Stimulated activated CD4-positive, alpha-beta T cell treated with anti-CD3 and anti-CD28 coated beads, Interleukin-1b, Interleukin-23, amount 100 ng/mL, for 24 hours (primary cell): ENCODE measurements at places on chromosomes 5 and 9.
A peak's percentile ranks its signal among the peaks of the same experiment; 100 is the strongest.

- DNase-seq, result no peak
These were observed 107.1 kb downstream of the FBXL7 start for GRCh38 chr5:15607076-15607475.

DNA sequence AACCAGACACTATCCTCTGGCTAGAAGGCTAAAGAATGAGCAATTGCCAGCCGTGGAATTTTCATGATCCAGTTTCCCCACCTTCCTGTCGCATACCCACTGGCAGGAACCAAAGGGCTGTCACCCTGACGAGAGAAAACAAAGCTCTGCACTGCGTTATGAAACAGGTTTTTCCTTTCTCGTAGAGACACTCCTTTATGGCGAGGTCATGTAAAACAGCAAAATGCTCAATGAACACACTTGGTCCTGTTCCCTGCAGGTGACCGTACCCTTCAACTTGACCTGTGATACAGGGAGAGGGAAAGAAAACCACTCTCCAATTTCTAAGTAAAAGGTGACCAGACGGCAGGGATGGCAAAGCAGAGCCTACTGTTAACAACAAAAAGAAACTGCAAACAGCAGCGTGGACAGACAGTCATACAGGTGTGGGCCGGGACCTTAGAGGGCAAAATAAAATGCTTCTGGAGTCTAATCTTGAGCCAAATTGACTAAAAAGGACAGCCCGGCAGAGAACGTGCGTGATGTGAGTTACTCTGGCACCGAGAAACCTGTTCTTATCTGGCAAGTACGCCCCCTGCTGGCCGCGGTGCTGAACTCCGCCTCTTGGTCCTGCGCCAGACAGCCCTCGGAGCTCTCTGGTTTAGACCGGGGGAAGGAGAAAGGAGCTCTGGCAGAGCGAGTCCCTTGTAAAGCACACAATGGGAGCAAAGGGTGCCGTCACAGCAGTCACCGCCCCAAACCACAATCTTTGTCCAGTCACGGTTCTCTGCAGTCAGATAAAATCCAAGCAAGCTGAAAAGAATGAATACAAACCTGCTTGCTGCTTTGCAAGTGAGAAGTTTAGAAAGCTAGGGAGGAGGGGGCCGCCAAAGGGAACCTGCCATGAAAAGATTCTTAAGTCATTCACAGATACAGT, 98.9 kb downstream of the EFNA5 start:
- DNase-seq, result peak; percentile 83

GRCh38 chr9:7284117-7284516, 515.5 kb downstream of the DMAC1 start:
- DNase-seq, result no peak

GRCh38 chr5:119270960-119271757, 84.7 kb upstream of the TNFAIP8 start:
- DNase-seq, result no peak

DNA sequence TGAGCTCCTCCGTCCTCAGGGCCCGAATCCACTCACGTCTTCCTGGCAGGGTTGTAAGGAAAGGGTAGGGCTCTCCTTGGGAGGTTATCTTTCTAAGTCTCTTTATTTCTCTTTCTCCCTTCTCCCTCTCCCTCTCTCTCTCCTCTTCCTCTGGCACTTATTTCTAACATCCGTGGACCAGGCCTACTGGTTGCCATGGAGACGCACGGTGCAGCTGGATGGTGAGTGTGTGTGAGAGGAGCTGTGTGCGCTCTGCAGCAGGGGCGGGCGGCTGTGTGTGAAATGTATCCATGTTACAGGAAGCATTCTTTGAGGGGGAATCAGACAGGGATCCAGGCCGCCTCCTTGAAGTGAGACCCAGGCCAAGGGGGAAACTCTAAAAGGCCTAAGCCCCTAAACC, 32.2 kb downstream of the PCDH1 start:
- no peak for DNase-seq

GRCh38 chr5:83473346-83474160, 2.0 kb downstream of the VCAN start:
- no peak for DNase-seq

DNA sequence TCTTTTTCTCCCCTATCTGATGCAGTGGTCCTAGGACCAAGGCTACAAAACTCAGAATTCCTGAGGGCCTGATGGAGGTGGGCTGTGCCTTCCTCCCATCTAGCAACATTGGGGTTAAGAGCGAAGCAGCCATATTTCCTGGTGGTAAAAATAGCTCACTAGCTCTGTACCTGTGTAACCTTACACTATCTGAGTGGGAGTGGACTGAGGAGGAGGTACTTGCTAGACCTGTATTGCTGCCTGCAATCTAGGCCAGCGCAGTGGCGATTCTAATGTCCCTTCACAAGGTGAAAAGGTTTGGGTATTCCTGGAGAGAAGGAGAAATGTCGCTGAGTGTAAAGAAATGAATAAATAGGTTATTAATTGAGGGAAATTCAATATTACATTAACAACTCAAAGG, 80.2 kb upstream of the LIFR start:
- no peak for DNase-seq

GRCh38 chr9:126498331-126498730, 115.4 kb upstream of the LMX1B start:
- DNase-seq, result no peak

DNA sequence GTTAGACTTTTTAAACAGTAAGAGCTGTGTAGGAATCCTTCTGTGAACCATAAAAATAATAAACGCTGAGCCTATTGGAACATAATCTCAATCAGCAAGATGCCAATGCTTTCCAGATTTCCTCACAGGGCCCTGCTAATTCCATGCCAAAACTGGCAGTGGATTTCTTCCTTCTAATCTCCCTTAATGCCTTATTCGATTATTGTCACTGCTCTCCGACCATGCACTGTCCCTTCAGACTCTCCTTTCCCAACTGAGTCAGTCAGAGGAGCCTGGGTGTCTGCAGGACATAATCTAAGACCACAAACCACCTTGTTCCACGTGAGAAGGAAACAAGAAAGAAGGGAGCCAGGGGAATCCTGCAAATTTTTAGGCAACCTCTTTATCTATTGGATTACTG, at the start of gene GABRA6:
Gene GABRA6, plus strand, starts transcription at position 261 of the 400 bp plus-strand sequence. CDS start 269 bp downstream, outside the sequence.
- no peak for DNase-seq

DNA sequence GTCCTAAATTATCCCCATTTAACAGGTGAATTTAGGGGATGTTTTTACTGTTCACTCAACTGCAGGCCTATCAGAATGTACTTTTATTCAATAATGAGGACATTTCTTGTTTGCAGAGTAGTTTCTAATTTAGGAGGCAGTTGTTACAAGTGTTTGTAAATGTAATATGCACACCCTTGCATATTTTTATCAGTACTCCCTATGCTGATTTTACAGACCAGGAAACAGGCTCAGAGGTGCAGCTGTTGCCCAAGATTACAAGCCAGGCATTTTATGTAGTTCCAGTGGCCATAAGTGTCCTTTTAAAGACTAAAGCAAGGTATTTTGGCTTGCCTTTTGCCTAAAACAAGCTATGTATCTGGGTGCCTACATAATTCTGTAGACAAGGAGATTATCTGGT, 47.6 kb upstream of the BRINP1 start:
- no peak for DNase-seq

GRCh38 chr9:90020276-90020871, 415.6 kb downstream of the GADD45G start:
- no peak for DNase-seq

DNA sequence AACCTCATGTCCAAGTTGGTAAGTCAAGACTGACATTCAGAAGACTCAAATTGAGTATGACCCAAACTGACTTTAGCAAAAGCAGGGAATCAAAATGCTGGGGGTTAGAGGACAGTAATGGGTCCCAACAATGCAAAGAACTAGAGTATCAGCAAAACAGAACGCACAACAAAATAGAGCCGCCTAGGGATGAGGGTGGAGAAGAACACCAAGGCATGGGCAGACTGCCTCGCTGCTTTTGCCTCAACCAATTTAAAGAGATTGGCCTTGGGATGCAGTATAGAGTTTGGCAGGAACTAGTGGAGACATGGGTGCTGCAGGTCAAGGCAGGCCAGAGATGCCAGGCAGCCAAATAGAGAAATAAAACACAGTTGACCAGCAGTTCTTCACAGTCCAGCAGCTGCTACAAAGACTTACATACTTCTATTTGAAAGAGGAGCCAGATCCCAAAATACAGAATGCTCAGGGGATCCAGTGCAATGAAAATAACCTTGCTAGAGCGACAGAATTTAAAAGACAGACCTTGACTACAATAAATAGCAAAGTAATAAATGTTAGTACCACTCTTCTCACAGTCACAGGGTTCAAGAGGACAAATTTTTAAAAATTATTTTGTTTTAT, 83.9 kb upstream of the NIPBL start:
- no peak for DNase-seq

GRCh38 chr5:123582550-123583285, 70.7 kb downstream of the CSNK1G3 start:
- no peak for DNase-seq

DNA sequence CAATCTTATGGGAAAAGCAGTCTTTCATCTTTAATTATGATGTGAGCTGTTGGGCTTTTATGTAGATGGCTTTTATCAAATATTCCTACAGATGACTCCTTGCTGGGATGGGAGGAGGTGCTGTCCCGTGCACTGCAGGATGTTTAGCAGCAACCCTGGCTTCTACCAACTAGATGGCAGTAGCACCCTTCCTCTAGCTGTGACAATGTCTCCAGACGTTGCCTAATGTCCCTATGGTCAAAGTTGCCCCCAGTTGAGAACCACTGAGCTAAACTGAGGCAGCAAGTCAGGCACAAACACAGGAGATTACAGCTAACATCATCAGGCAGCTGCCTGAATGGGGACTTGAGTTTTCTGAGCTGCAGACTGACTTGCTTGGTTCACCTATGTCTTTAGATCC, 401.9 kb upstream of the PDE4D start:
- DNase-seq, result no peak

DNA sequence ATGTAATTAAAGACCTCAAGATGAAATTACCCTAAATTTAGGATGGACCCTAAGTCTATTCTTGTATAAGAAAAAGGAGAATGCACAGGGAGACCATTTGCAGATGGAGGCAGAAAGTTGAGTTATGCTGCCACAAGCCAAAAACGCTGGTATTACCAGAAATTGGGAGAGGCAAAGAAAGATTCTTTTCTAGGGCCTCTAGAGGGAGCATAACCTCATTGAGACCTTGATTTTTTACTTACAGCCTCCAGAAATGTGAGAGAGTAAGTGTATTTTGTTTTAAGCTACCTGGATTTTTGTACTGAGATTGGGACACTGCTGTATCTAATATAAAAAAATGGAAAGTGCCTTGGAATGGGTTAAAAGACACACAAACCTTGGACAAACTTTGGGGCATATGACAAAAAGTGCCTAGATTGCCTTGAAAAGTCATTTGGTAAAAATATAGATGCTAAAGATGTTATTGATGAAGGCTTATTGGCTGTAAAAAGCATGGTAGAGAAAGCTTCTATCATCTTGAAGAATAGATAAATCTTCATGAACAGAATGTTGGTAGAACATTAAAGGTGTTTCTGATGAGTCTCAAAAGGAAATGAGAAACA, 174.7 kb upstream of the PRDM9 start:
- DNase-seq, result no peak

DNA sequence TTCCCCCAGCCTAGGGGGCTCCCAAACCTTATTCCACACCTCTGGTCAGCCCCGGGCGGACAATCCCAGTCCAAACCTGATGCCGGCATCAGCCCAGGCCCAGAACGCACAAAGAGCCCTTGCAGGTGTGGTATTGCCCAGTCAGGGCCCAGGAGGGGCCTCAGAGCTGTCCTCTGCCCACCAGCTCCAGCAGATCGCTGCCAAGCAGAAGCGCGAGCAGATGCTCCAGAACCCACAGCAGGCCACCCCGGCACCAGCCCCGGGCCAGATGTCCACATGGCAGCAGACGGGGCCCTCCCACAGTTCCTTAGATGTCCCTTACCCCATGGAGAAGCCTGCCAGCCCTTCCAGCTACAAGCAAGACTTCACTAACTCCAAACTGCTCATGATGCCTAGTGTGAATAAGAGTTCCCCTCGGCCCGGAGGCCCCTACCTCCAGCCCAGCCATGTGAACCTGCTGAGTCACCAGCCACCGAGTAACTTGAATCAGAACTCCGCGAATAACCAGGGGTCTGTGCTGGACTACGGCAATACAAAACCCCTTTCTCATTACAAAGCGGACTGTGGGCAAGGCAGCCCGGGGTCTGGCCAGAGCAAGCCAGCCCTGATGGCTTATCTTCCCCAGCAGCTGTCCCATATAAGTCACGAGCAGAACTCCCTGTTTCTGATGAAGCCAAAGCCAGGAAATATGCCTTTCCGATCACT, 27.6 kb upstream of the LTC4S start:
- no peak for DNase-seq

- no peak for DNase-seq
These were observed 42.7 kb upstream of the RARS1 start for GRCh38 chr5:168443533-168443932.

GRCh38 chr5:81825237-81825636, 74.3 kb upstream of the SSBP2 start:
- no peak for DNase-seq

DNA sequence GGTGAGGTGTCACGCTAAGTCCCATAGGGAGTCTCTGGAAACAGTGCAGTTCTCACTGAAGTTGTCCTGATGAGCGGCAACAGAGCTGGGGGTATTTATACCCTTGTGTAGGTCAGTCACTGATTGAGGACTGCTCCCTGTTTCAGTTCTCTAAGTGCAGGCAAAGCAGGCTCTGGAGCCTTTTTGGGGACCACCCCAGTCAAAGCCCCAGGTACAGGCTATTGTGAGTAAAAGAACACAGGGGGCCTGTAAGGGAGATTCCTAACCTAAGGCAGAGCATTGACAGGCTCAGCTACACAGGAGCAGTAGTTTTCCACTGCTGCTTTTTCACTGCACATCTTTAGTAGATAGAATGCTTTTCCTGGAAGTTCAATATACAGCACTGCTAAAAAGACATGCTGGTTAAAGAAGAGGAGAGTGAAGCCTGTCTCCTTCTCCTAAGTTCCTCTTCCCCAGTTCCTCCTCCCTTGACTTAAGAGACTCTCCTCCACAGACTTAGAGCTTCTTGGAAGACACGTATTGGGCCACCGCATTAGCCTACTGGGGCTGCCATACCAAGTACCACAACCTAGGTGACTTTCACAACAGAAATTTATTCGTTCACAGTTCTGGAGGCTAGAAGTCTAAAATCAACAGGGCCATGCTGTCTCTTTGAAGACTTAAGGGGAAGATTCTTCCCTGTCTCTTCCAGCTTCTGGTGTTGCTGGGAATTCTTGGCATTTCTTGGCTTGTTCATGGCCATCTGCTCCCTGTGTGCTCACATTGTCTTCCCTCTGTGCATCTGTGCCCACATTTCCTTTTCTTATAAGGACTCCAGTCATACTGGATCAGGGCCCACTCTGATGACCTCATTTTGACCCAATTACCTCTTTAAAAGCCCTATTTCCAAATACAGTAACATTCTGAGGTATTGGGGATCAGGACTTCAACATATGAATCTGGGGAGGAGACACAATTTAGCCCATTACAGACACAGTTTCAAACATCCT, 221.0 kb downstream of the ESM1 start:
- DNase-seq, result no peak

- DNase-seq, result no peak
These were observed 2.0 kb downstream of the LHX2 start for GRCh38 chr9:124013309-124014210.

GRCh38 chr5:143119291-143119769, 284.2 kb downstream of the NR3C1 start:
- no peak for DNase-seq

GRCh38 chr9:120486835-120487234, 93.1 kb downstream of the CDK5RAP2 start:
- DNase-seq, result no peak
